ENCODE measurements at places on chromosomes 16 and 17. TPM values are rescaled to one million over a fixed set of nuclear protein-coding genes. Genes with fewer than 3 reads are reported as not detected.

GRAPL gene
- total RNA-seq = 1.2 TPM

NOMO2 gene
- total RNA-seq = 86.7 TPM

XPO6 gene
- total RNA-seq = 146 TPM

UNC13D gene
- total RNA-seq = 1.1 TPM

SAMD14 gene
- total RNA-seq = 28.7 TPM

CCL7 gene
- not detected for total RNA-seq

All from neural crest cell (in vitro differentiated cells).